ENCODE measurements at places on chromosomes 7 and 10. TPM values are rescaled to one million over a fixed set of nuclear protein-coding genes. Genes with fewer than 3 reads are reported as not detected.

The PLXNA4 gene
- total RNA-seq: 3.3 TPM

The KEL gene
- total RNA-seq: 0.96 TPM

The NUDT13 gene
- total RNA-seq: 2.2 TPM

The CYP3A5 gene
- 0.07 TPM for total RNA-seq

The NRG3 gene
- 2.3 TPM for total RNA-seq

The LGI1 gene
- 2.0 TPM for total RNA-seq

The DNAJB12 gene
- 24.8 TPM for total RNA-seq

The PNLIPRP2 gene
- not detected for total RNA-seq

The FXYD4 gene
- total RNA-seq: not detected

The RGS10 gene
- 40.1 TPM for total RNA-seq

Measured in astrocyte (in vitro differentiated cells and primary cell).